ENCODE measurements at places on chromosomes 4 and X.

GRCh38 chr4:85430226-85430625 is 44.7 kb upstream of the ARHGAP24 start:
- DNase-seq = no peak

DNA sequence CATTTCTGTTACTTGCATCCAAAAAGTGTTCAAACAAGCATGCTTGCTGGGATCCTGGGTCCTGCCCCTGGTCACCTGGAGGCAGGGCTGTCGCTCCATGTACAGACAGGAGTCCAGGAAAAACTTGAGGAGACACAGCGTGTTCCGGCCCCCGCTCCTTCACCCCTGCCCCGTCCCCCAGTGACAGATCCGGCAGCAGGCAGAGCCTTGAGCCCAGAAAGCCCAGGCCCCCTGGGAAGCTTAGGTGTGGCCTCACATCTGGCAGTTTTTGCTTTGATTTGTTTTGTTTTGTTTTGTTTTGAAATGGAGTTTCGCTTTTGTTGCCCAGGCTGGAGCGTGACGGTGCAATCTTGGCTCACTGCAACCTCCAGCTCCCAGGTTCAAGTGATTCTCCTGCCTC is 67.0 kb downstream of the TRMT44 start:
- peak; percentile 23 for DNase-seq

DNA sequence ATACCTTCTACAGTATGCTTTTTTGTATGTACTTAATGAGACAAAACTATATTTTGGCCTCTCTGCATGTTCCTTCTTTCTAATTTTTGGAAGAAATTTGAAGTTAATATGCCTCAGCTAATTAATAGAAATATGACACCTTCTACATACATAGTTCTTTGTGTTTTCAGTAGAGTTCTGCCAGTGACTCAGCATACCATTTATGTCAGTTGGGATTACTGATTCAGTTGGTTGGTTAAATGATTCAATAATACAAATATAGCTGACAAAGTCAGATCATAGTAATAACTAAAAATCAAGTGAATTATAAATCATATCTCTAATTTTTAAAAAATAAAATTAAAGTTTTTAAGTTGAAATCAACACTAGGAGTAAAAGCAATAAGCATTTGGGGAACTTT is 16.8 kb downstream of the BTC start:
- DNase-seq = no peak

- DNase-seq = no peak
These were observed 21.2 kb upstream of the MID2 start for GRCh38 chrX:107804427-107804826.

GRCh38 chr4:86218746-86219473 is 140.9 kb downstream of the MAPK10 start:
- DNase-seq = peak; percentile 42
